ENCODE measurements at places on chromosomes 13 and 19.

DNA sequence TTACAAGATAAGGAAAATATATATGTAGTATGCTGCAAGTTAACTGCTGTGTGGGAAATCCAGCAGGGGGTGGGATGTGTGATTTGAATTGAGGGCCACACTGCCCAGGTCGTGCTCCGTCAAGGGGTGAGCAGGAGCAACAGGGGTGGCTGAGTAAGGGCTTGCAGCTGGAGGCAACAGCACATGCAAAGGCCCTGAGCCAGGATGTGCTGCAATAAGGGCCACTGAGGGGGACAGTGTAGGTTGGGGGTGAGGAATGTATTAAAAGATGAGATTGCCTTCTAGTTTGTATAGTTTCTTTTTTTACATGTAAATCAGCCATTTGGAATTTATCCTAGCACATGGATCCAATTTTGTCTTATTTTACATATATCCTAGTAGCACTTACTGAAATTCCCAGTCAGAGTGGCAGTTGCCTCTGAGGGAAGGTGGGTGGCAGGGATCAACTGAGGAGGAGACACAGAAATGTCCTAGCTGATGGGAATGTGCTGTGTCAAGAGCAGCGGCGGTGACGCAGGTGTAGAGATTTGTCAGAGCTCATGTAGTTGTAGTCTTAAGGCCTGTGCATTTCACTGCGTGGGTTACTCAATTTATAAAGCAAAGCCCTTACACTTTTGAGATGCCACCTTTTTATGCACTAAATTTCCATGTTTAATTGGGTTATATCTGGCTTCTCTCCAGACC lies 5.4 kb upstream of the RBM42 start:
- no peak for DNase-seq

DNA sequence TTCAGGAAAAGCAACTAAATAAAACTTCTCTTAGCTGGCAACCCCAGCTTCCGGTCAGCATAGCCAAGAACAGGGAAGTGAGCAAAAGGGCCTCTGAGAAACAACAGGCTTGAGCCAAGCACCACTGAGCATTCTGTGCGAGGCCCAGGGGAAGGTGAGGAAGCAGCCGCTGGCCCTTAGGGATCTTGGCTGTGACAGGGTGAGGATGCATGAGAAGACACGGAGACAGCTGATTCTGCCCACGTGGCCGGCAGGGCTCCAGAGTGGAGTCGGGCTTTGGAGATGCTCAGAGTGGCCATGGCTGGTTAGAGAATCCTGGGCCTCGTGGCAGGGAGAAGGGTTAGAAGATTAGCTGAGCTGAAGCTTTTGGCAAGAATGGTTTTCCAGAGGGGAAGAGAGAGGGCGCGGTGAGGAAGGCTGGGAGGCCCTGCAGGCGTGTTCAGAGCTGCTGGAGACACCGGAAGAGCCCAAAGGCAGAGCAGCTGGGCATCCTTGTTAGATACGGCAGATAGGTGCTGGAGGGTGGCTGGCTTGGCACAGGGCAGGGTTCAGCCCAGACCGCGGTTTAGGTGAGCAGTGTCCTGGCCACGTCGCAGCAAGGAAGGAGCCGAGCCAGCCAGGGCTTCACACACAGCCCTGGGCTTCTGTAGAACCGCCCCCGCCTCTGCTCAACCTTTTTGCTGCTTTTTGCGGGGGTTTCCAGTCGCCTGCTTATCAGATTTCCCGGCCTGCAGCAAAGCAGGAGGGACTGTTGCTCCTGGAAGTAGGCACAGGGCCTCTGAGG lies 17.3 kb downstream of the UPF1 start:
- DNase-seq: no peak

DNA sequence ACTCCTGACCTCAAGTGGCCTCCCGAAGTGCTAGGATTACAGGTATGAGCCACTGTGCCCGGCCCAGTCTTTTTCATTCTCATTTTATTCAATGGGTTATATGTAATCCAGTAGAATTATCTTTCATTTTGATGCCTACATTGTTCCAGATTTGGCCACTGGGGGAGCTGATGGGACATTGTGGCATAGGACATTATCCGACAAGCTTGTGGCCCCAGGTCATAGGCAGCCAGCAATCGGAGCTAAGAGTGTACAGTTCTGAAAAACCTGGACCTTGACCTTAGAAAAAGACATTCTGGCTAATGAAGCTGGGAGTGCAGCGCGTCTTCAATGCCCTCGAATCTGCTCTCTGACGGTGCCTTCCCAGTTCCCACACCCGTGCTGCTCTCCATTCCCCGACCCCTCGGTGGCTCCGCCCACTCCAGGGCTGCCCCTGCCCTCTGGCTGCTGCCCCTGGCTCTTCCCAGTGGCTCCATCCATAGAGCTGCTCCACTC lies 108.7 kb downstream of the TEX29 start:
- peak; percentile 2 for DNase-seq

DNA sequence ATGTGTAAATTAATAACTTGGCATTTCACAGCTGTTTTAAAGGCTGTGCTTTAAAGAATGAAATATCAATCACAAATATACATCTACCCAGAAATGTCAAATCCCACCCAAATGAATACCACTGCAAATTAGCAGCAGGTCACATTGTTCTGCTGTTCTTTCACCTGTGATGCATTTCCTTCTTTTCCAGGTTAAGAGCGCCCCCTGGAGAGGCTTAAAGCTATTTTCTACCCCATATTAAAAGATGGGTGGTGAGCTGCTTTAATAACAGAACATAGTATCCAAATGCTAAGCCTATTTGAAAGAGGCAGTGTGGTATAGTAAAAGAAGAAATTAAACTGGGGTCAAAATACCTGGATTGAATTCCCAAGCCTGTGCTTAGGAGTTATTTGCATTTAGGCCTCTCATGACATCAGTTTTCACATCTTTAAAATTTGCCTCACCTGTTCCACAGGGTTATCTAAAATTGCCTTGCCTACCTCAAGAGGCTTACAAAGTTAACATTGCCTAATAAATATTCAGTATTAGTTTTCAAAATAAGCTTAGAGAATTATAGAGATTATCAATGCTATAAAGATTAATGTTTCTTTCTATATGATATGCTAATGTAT lies 396.9 kb upstream of the SLITRK5 start:
- peak; percentile 38 for DNase-seq

DNA sequence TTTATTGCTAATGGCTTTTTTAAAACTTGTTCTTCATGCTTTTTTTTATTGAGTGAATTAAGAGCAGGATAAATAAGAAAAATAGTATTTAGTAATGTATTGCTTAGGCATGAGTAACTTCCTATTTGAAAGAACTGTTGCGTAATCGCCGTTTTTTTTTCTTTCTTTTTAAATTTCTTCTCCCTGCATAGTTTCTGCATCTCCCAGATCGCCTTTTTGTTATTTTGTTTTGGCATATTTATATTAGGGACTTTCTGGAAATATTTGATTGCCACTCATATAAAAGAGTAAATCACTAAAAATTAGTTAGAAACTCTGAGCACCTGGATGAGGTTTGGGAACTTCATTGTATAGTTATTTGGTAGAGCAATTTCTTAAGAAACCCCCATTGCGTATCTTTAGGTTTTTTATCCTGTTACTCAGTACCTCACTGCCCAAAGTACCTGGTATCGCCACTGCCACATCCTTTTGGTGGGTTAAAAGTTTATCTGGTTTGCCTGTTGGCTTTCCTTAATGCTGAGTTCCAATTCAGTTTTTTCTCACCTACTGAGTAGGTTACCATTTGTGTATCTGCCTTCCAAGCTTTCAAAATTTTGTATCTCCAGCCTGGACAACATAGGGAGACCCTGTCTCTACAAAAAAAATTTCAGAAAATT lies 36.2 kb upstream of the LPAR6 start:
- DNase-seq: no peak

DNA sequence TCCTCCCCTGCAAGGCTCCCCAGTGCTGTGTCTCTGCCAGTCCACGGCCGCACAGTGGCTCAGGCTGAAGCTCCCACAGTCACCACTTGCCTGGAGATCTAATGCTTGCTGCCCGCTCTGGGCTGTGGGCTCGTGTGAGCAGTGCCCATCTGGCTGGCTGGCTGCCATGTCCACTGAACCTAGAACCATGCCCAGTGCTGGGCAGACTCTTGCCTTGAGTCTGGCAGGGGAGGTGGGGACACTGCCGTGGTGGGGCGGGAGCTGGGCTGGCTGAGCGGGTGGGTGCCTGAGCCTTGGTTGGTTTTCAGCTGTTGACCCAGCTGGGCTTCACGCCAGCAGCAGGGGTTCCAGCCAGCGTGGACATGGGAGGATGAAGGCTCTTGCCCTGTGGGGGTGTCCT lies 52.3 kb downstream of the CRTC1 start:
- DNase-seq: no peak

- DNase-seq: no peak
Measured at GRCh38 chr19:47587295-47587694, 14.3 kb upstream of the ZNF541 start.

DNA sequence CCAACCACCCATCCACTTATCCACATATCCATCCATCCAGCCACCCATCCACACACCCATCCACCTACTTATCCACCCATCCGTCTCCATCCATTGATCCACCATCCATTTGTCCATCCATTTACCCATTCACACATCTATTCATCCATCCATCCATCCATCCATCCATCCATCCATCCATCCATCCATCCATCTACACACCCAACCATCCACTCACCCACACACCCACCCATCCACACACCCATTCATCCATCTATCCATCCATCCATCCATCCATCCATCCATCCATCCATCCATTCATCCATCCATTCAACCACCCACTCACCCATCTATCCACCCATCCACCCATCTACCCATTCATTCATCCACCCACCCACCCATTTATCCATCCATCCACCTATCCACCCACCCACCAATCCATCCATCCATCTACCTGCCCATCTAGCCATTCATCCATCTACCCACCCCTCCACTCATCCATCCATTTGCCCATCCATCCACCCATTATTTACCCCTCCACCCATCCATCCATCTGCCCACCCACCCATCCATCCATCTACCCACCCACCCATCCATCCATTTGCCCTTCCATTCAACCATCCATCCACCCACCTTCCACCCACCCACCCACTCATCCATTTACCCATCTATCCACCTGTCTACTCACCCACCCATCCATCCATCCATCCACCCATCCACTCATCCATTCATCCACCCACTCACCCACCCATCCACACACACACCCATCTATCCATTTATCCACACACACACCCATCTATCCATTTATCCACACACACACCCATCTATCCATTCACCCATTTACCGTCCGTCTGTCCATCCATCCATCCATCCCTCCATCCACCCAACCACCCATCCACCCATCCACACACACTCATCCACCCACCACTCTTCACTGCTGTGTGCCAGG lies 2.5 kb upstream of the TMPRSS9 start:
- DNase-seq: no peak

GRCh38 chr19:31338069-31338776 lies 11.0 kb downstream of the TSHZ3 start:
- DNase-seq: no peak

DNA sequence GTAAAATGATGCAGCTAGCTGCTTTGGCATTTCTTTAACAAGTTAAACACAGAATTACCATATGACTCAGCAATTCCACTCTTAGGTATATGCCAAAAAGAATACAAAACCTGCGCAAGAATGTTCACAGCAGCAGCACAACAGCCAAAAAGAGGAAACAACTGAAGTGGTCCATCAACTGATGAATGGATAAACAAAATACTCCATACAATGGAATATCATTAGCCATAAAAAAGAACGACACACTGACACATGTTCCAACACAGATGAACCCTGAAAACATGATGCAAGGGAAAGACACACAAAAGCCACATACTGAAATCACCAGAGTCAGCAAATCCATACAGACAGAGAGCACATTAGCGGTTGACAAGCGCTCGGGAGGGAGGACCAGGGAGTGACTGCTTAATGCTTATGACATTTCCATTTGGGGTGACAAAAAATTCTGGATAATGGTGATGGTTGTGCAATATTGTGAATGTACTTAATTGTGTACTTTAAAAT lies 3.0 kb downstream of the PCID2 start:
- DNase-seq: no peak

- peak; percentile 83 for DNase-seq
Measured at GRCh38 chr13:45047394-45048310, 58.3 kb downstream of the GPALPP1 start.

DNA sequence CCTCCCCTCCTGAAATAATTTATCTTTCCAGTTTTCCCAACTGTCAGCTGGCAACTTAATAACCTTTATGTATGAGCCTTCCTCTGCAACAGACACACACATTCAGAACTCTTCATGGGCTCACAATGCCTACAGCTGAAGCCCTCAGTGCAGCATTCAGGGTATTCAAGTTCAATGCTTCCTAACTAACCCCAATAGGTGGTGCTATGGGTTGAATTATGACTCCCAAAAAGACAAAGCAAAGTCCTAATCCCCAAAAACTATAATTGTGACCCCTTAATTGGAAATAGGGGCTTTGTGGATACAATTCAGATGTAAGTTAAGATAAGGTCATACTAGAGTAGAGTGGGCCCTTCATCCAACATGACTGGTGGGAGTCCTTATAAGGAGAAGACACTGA lies 202.2 kb downstream of the SUCLA2 start:
- DNase-seq: no peak

GRCh38 chr19:56155124-56155687 lies 14.1 kb downstream of the ZNF444 start:
- DNase-seq: no peak

DNA sequence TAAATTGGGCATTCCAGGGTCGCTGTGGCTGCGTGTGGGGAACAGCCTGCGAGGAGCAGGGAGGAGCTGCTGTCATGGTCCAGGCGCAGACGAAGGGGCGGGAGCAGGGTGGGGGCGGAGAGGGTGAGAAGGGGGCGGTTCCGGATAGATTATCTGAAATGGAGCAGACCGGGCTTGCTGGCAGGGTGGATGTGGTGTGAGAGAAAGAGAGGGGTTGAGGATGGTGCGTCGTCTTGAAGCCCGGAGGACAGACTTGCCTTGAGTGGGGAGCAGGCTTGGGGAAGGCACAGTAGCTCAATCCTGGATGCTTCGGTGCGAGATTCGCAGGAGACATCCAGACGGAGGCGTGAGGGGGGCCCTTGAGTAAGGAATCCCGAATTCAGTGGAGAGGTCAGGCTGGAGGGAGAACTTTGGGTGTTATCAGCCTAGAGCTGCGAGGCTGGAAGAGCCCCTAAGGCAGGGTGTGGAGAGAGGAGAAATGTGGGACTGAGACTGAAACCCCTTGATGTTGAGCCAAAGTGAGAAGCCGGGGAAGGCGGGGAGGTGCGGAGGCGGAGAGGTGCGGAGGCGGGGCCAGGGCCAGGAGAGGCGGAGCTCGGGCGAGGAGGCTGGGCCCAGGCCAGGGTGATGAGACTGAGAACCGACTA lies 40.6 kb downstream of the DPF1 start:
- DNase-seq: no peak

- no peak for DNase-seq
Measured at GRCh38 chr19:5035793-5036697, 67.1 kb downstream of the KDM4B start.

DNA sequence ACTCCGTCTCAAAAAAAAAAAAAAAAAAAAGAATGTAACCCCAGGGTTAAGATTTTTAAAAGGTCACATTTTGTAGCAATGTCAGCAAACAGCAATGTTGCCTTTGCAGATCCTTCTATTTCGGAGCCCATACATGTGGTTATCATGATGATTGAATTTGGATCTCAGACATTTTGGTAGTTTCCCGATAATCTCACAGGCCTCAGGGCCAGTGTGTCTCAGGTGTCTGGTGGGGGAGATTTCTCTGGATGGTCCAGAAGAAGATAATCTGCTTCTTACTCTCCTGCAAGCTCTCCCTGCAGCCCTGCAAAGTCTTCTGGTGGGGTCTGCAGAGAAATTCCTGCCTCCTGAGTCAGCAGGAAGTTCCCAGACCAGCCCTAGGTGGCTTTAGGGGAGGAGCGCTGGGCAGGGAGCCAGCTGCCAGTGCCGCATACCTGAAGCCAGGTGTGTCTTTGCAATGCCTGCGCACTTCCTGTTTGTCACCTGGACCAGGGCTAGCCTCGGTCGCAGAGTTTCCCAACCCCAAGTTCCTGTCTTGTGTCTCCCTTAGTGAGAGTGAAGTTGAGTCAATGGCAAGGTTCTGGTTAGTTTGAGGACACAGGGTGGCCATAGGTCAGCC lies 1.4 kb downstream of the SH2D3A start:
- DNase-seq: peak; percentile 98
